Brain microvascular endothelial cell (primary cell): ENCODE measurements at places on chromosomes 3 and 15.

- DNase-seq: no peak
Observed at GRCh38 chr3:102302020-102302419, 132.8 kb upstream of the ZPLD1 start.

DNA sequence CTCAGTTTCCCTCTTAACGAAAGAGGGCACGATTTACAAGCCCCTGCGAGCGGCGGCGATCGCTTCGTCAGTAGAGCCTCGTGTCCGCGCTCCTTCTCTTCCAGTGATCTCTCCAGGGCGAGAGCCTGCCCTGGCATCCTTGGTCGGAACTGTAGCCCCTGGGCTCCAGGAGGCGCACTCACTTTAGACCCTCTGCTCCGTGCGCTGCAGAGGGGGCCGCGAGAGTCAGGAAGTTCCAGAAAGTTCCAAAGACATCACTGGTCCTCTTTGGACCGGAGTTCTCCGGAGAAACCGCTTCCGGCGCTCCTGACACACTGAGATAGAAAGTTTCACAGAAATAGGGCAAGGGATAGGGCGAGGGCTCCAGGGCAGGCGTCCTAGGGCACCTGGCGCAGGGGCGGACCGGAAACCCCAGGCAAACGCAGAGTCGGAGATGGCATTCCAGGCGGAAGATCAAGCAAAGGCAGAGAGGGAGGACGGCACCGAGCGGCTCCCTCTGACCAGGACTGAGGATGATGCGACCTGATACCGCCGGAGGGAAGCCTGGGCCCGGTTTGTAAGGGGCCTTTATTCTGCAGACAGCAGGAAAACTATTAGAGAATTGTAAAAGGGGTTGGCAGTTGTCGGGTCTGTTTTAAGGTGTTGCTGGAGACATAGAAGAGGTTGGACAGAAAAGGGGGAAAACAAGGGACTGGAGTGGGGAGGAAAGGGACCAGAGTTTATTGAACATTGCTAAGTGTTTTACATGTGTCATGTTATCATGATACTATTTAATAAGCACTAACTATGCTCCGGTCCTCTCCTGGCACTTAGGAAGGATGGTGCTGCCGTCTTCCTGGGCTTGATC lies 1.3 kb upstream of the CPEB1 start:
- DNase-seq: no peak

GRCh38 chr3:101878589-101878988 lies 29.3 kb downstream of the NFKBIZ start:
- no peak for DNase-seq

- DNase-seq: peak; percentile 31
Observed at GRCh38 chr3:71064956-71065763, 518.4 kb downstream of the FOXP1 start.

DNA sequence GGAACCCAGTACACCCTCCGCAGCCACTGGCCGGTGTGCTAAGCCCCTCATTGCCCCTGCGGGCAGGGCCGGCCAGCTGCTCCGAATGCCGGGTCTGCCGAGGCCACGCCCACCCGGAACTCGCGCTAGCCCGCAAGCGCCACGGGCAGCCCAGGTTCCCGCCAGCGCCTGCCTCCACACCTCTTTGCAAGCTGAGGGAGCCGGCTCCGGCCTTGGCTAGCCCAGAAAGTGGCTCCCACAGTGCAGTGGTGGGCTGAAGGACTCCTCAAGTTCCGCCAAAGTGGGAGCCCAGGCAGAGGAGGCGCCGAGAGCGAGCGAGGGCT lies 81.4 kb upstream of the BCHE start:
- DNase-seq: no peak

- no peak for DNase-seq
Observed at GRCh38 chr3:4174791-4175190, 128.4 kb upstream of the SETMAR start.

GRCh38 chr3:171369156-171369555 lies 91.0 kb downstream of the TNIK start:
- DNase-seq: no peak

DNA sequence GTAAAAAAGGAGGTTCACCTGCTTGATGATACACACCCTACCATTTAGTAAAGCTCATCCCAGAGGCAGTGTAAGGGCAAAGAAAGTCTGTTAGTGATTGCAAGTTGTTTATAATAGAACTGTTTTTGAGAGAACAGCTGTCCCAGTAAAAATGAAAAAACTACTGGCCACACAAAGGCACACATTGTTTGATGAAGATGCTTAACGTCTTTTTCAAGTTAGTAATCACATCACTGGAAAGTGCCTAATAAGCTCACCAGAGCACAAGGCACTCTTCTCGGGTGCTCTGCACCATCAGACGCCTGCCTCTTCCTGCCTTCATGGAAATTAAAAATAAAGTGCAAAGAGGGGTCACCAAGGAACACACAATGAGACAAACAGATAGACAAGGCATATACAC lies 186.9 kb downstream of the PDZRN3 start:
- DNase-seq: no peak

- no peak for DNase-seq
Observed at GRCh38 chr15:58399739-58400138, 32.1 kb upstream of the LIPC start.

DNA sequence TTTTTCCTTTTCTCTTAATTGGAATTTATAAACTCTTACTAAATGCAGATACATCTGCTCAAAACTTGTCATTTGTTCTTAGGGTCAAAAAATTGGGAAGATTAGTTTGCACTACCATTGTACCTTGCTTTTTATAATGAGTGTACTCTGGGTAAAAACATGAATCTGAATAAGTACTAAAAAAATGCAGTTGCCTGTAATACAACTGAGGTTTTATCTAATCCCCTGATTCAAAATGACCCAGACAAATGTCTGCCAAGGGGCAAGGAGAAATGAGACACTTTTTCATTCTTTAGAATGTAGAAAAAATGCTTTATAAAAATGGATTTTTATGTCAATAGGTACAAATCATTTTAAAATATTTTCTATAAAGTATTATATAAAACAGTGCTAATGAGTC lies 42.4 kb downstream of the RASA2 start:
- no peak for DNase-seq

GRCh38 chr15:61521953-61522352 lies 292.9 kb upstream of the RORA start:
- DNase-seq: no peak

DNA sequence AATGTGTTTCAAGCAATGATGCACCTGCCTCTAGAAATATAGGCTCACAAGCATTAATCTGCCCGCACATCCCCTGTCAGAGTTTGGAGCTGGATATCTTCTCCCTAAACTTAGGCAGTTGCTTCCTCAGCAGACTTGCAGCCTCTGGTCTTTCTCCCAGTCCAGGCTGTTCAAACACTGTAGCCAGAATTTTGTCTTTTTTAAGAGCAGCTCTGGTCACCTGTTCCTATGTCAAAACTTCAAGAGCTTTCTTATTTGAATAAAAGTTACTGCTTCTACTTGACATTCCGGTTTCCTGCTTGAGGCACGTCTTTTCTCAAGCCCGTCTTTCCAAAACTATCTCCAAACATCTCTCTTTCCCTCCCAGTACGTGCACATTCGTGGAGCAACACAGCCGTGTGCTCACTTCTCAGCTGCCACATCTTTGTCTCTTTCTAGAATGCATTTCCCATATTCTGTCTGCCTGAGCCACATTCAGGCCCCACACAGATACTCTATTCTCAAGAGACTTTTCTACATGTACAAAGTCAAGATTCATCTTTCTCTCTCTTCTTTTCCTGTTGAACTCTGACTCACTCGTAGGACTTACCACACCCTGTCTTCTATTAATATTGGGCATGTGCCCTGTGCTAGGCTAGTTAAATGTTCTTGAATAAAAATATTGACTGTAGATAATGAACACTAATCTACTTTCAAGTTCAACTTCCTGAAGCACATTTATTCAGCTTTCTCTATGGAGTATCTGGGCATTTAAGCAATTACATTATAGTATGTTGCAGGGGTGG lies 307.7 kb upstream of the SOX2 start:
- DNase-seq: no peak

- no peak for DNase-seq
Observed at GRCh38 chr3:128316481-128316891, 150.2 kb downstream of the DNAJB8 start.

DNA sequence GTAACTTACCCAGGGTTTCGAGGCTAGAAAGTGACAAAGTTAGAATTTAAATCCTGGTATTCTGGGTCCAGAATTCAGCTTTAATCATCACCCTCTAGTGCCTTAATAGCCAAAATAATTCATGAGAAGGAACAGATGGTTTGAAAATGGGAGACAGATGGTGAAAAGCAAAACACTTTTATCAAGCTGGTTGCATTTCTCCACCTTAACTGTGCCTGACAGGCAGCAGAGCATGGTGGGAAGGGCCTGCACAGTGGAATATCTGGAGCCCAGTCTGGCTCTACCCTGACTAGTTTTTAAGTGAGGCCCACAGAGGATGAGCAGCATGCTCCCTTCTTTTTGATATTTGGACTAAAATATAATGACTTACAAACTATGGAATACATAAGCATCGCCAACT lies 35.6 kb upstream of the RASGRP1 start:
- DNase-seq: no peak

DNA sequence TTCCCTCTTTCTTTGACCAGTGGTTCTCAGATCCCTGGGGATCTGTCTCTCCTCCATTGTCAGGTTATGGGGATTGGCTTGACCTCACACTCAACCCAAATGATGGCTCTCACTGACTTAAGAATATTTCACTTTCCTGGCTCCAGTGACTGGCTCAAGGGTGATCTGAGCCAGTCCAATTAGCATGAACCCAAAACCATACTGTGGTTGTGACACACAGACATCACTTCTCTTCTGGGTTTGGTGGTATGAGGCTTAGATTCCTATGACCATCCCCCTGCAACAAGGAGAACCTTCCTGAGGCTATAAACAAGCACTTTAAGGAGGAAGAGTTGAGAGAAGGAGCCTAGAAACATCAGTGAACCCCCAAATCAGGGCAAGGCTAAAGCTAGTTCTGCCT lies 85.8 kb downstream of the KCNAB1 start:
- no peak for DNase-seq

DNA sequence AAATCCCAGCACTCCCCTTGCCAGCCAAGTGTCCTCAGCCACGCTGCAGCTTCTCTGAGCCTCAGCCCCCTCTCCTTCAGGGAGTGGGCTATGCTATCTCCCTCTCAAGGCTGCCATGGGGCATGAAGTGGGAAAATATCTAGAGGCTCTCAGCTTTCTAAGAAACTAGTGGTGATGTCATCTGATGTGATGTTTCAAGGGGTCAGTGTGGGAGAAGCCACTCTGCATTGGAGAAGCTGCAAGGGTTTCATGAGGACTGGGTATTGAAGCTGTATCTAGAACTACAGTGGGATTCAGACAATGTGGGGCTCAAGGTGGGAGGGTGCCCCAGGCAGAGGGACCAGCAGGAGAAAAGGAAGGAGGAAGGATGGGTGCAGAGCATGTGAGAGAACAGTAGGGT lies 210.2 kb downstream of the TLE3 start:
- DNase-seq: no peak

- no peak for DNase-seq
Observed at GRCh38 chr3:66406163-66406562, 94.7 kb downstream of the LRIG1 start.

GRCh38 chr3:43748179-43748578 lies 57.4 kb downstream of the ABHD5 start:
- DNase-seq: peak; percentile 43

DNA sequence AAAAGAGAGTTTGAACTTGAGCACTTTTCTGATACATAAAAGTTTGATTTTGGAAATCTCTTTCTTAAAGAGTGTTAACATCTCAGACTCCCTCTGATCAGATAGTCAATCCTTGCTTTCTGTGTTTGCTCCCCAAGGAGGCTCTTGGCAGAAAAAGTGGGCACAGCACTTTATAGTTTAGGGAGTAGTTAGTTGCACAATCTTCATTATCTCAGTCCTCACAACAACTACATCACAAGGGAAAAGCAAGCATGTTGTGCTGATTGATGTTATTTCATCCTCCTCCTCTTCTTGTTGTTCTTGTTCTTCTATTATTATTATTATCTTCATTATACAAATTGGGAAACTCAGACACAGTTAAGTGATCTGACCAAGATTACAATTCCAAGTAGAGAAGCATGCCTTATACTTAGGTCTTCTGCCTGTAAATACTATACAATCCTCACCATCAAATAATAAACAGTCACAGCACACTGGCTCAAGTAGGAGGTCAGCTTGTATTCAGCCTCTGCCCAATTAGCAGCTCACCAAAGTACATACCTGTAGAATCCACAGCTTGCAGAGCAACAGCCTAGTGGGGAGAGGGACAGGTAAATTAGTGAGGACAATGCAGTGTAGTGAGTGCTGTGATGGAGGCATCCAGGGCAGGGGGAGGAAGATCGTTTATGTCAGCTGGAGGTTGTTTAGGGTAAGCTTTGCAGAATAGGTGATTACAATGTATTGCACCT lies 304.1 kb upstream of the MME start:
- no peak for DNase-seq

DNA sequence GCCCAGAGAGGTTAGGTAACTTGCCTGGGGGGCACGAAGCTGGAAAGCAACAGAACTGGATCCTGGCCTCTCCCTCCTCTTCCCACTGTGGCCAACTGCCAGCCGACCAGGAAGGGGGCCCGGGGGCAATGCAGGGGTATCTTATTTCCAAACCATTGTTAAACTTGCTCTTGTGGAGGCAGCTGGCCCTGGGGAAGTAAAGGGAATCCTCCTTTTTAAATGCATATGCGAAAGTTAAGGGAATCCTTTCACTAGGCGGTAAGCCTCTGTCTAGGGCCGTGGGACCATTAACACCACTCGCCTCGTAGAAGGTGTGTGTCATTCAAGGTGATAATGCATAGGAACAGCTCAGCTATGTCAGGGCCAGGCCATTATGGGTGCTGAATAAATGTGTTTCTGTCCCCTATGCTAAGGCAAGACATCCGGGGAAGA lies 68.6 kb downstream of the ST6GAL1 start:
- DNase-seq: no peak

- peak; percentile 53 for DNase-seq
Observed at GRCh38 chr15:94236608-94237007, 5.2 kb downstream of the MCTP2 start.

GRCh38 chr15:75647370-75648155 lies at the start of gene SNX33:
Gene SNX33, plus strand, starts transcription at chr15:75647912. Its CDS starts 1,191 bp downstream, at chr15:75649103.
- peak; percentile 75 for DNase-seq

DNA sequence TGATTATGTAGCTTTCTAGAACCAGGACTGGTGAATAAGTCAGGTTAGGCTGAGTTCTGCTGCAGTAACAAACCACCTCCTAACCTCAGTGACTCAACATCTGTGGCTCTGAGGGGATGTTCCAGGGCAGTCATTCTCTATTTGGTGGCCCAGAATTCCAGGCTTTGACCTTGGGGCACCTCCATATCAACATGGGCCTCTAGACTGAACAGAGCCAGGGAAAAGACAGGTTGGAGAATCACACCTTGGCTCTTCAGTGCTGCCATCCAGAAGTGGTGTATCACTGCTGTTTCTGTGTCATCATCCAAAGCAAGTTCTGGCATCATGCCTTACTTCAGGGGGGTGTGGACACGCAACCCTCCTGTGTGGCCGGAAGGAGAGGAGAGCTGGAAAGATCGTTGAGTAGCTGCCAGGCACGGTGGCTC lies 15.3 kb downstream of the ZBTB47 start:
- no peak for DNase-seq
